ENCODE measurements at places on chromosomes 2 and 18.
A peak's percentile ranks its signal among the peaks of the same experiment; 100 is the strongest.

- DNase-seq = no peak
Measured at GRCh38 chr18:3706279-3707097, 256.5 kb downstream of the TGIF1 start.

DNA sequence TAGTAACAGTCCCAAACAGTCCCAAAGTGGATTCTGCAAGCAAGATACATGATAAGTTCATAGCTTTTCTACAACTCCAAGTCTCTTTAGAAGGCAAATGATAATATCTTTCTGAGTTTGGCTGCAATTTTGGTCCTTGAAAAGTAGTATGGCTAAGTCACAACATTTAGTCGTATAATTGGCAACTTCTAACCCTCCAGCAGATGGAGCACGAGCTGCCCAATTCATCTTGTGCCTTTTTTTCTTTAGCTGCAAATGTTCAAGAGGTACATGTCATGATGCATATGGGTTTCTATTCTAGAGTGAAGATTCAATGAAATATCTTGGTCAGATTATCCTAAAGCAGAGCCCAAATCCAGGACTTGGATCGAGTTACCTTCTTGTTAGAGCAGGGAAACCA, 127.0 kb upstream of the KLHL14 start:
- no peak for DNase-seq

DNA sequence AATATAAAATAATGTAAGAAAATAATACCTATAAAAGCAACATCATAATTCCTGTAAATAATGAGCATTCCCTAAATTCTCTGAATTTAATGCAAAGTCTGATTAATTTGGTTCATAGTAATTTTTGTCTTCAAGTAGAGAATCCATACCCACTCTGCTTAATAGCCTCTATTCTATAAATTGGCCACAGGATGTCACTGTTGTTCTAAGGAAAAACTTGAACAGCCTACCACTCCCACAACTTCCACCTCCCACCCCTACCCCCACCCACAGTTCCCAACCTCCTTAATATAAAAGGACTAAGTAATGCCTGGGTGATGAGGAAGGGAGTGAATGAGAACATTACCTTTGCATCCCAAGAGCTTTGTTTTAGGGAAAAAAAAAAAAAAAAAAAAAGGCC, 27.2 kb upstream of the BBS5 start:
- DNase-seq = peak; percentile 22

GRCh38 chr2:20762945-20763683, 59.8 kb downstream of the LDAH start:
- no peak for DNase-seq

DNA sequence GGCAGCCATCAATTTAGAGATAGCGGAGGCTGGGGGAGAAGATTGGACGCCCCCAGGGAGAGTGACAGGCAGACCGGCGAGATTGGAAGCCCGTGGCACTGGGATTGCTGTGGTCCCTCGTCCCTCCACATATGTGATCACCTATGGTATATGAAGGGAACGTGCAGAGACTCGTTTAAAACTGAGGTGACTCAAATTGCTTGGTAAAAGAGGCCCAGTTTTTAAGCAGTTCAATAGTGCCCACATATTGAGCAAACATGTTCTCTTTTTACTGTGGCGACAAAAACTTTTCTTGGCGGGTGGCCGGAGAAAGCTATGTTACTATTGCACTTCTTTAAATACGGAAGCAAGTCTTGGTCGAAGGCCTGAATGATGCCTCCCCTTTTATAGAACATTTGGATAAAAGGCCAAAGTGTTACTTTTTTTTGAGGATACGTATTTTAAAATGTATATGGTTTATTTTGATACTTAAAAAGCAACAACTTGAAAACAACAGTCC, 9.1 kb downstream of the B3GNT2 start:
- no peak for DNase-seq

- no peak for DNase-seq
Measured at GRCh38 chr2:121790276-121790956, 35.0 kb downstream of the TSN start.

GRCh38 chr2:8663997-8664396, 17.9 kb upstream of the ID2 start:
- no peak for DNase-seq

GRCh38 chr2:200090683-200091082, 135.3 kb downstream of the MAIP1 start:
- DNase-seq = no peak

GRCh38 chr2:31337860-31338259, 76.7 kb downstream of the XDH start:
- DNase-seq = no peak

DNA sequence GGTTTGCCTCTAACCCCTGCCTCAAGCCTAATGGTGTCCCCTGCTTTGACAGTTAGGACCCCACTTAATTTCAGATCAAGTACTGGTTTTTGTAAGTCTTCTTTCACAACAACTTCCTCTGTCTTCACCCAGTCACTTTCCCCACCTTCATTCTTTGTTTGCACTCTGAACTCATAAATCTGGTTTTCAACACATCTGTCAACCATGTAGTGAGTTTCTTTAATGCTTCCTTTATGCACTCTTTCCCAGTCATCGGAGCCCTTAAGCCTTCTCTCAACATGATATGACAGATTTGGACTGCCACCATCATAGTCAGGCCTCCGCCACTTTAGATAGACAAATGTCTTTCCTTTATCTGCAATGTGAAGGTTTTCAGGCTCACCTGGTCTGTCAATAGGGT, 109.1 kb downstream of the PLEKHA3 start:
- no peak for DNase-seq

DNA sequence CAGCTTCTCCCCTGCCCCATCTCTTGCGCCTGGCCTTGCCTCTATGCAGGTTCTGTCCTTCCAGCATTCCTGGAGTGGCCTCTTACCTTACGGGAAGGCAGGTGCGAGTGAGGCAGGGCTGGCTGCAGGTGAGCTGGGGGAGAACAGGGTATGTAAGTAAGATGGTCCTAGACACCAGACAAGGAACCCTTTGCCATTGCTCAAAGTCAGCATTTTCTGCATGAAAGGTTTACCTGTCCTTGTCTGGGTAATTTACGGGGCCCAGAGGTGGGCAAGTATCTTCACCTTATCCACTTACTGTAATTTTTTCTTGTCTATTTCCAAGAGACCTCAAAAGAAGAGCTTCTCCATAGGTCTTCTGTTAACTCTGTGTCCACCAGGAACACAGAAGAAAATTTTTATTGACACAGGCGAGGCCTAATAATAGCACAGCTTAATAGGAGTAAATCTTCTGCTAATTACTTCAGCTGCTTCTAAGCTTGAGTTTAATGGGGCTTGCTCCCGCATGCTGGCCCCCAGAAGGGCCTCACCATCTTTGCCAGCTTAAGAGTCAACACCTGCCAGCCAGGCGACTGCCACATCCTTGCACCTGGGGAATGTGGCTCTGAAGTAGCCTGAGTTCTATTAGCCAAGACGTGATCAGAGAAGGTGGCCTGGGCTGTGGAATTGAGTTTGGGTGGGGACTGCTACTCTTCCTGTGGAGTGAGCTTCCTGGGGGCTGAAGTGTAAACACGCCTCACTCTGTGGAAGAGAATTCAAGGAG, 27.1 kb downstream of the PCARE start:
- no peak for DNase-seq

DNA sequence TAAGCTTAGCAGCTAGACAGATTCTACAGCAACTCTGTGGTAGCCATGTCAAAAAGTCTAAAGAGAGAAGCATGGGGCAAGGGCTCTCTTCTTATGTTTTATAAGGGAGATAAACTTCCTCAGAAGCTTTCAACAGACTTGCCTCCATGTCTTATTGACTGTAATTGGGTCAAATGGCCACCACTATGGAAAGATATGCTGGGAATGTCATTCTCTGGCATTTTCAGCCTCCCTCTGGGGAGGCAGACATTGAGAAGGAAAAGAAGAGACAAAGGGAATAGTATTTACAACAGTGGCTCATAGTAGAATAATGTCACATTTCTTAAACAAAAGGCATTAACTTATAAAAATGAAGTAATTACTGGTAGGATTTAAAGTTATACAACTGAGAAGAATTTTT, 1964.5 kb upstream of the PIK3C3 start:
- DNase-seq = no peak

- no peak for DNase-seq
Measured at GRCh38 chr2:223954401-223954800, 2.9 kb upstream of the MRPL44 start.

- no peak for DNase-seq
Measured at GRCh38 chr2:152221839-152222238, 46.3 kb upstream of the STAM2 start.

GRCh38 chr2:28387082-28387960, 5.3 kb upstream of the FOSL2 start:
- no peak for DNase-seq

GRCh38 chr2:26139269-26140183, 33.4 kb upstream of the GAREM2 start:
- DNase-seq = peak; percentile 28

- DNase-seq = no peak
Measured at GRCh38 chr2:88110830-88111229, 17.0 kb downstream of the FABP1 start.

GRCh38 chr2:12278217-12278750, 438.5 kb upstream of the TRIB2 start:
- no peak for DNase-seq

DNA sequence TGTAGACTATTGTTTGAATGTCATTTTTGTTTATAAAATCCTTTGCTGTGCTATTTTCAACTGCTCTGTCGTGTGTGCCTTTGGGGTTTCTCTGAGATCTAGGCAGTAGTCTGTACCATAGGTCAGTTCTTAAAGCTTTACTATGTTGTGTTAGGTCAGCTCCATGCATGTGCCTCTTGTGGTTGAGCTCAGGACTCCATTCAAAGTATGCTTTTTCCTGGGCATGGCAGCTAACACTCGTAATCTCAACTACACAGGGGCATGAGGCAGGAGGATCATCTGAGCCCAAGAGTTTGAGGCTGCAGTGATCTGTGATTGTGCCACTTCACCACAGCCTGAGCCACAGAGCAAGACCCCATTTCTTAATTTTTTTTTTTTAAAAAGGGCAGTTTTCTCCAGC, 174.4 kb upstream of the SPHKAP start:
- DNase-seq = no peak

DNA sequence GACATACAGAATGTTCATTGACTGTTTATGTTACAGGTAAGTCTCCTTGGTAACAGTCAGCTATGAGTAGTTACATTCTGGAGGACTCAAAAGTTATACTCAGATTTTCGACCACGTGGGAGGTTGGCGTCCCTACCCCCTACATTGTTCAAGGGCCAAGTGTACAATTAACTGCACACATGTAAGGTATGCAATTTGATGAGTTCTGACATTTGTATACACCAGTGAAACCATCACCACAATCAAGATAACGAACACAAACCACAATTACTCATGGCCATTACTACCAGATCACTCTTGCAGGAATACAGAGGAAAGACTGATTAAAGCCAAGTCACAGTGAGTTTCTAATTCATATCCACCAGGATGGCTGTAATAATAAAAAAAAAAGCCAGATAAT, 39.6 kb upstream of the LDLRAD4 start:
- DNase-seq = no peak

DNA sequence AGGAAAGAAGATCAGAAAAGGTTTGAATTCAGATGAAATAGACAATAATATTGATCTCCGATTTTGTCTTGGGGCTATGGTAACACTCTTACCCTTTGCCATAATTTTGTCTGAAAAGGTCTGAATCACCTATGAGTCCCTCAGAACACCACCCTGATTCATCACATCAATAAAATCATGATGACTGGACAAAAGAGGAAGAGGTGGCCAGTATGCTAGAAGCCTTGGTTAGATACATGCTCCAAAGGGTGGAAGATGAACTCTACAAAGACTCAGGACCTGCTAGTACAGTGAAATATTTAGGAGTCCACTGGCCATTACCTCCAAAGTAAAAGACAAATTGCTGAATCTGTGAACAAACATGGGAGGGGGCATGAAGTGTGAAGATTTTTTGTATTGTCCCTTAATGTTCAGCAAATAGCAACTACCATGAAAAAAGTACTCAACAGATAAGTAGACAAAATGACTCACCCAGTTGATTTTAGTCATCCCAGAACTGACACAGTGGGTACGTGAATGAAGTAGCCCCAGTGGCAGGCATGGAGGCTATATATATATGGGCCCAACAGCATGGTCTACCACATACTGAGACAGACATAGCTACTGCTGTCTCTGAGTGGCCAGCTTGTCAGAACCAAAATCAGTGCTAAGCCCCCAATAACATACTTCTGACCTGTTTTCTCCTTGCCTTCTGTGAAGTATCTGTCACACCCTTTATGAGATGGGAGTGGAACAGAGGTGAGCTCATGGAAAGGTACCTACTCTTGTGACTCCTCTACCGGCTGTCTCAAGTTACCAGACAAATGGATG, 36.5 kb upstream of the GLS start:
- DNase-seq = no peak

- DNase-seq = no peak
Measured at GRCh38 chr2:168217920-168218319, 29.5 kb downstream of the STK39 start.

GRCh38 chr18:62576845-62577512, 54.2 kb downstream of the ZCCHC2 start:
- no peak for DNase-seq

DNA sequence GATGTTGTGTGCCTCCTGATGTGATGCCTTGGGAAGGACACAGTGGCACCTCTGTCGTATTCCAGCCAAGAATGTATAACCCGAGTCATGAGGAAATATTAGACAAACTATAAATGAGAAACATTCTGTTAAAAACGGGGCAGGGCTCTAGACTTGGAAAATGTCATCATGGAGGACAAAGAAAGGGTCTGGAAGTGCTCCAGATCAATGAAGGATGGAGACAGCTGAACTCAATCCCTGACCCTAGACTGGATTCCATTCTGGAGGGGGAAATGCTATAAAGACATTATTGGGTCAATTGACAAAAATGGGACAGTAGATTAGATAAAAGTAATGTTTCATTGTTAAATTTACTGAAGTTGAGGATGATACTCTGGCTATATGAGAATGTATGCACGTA, 92.1 kb downstream of the SLC4A3 start:
- no peak for DNase-seq

DNA sequence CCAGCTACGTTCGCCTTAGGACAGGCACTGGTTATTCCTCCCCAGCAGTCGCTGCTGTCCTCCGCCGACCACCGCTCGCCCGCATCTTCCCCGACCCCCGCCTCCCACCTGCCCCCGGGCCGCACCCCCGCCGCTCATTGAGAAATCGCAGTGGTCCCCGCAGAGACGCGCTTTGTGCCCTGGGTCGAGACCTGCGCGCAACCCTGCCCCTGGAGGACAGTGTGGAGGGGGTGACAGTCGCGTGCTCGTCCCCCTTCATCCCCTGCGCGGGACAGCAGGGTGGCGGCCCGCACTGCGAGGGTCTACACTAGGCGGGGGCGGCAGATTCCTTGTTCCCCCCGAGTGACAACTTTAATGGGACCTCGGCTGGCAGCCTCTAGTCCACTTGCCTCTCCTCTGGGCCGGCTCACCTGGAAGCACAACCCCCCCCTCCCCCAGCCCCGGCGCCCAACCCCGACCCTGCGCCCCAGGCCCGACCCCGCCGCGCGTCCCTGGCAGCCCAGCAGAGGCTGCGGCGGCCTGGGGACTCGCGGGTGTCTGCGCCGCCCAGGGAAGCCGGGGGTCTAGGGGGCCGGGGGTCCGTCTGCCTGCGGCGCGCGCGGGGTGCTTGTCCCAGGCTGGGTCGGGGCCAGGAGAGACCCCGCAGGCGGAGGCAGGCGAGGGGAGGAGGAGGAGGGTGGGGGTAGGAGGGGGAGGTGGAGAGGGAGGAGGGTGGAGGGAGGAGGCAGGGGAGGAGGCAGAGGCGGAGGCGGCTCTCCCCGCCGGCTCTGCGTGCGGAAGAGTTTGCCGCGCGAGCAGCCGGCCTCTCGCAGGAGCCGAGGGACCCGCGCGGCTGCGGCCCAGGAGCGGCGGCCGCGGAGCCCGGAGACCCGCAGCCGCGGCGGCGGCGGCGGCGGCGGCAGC, at the start of gene NPAS2:
TSS of gene NPAS2 (plus strand) at position 770 of the 903 bp plus-strand sequence. CDS start 84,616 bp downstream, outside the sequence.
- DNase-seq = no peak

- no peak for DNase-seq
Measured at GRCh38 chr2:24840962-24841945, 48.0 kb downstream of the CENPO start.
